ENCODE measurements at places on chromosomes 7 and 10.

GRCh38 chr7:83819911-83820310 lies 171.0 kb upstream of the SEMA3E start:
- no peak for DNase-seq

DNA sequence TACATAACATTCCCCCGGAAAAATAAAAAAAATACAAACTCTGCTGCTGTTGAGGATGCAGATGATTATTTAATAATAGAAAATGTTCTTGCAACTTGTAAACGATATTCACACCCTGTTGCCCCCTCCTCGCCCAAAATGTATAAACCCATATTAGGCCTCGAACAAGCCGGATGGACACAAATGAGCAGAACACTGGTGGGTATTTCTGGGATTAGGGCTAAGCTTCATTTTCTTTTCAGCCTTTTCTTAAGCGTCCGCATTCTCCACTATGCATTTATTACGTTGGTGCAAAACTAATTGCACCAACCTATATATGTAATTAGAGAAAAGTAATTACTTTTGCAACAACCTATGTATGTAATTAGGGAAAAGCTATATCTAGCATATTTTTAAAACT lies 349 bp upstream of the GNG11 start:
- DNase-seq: no peak

GRCh38 chr7:80967917-80968297 lies 49.1 kb upstream of the SEMA3C start:
- DNase-seq: no peak

DNA sequence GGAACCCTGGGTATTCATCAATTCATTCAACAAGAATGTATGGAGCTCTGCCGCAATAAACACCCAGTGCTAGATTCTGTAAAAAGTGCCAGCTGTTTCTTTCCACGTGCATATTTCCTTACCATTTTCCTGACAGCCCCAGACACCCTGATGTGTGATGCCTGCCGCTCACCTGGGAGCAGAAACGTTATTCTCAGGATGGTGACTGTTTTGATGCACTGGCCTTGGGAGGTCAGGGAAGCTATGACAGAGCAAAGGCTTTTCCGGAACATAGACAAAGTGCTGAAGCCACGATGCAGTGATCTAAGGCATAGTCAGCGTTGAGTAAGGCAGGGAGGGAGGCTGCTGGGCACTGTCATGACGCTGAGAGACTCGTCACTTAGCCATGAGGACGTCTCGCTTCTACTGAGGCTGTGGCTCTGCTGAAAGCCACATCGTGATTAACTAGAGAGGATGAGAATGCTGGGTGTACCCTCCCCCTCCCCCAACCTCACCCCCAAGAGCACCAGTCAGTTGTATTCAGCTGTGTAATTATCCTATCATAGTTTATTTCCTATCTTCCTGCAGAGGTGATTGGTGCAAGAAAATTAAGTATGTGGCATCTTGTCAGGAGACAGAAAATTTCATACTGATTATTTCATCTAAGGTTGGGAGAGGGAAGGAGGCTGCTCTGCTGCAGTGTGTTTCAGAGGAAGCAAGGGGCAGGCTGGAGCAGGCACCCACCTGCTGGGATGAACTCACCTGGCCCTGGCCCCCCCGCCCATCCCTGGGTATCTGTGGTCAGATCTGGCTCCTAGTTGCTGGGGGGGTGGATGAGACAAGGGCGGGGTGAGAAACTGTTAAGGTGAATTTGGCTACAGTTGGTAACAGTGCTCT lies 48.8 kb upstream of the SMNDC1 start:
- DNase-seq: peak; percentile 37

- DNase-seq: no peak
Observed at GRCh38 chr7:1174002-1174401, 14.0 kb upstream of the ZFAND2A start.

DNA sequence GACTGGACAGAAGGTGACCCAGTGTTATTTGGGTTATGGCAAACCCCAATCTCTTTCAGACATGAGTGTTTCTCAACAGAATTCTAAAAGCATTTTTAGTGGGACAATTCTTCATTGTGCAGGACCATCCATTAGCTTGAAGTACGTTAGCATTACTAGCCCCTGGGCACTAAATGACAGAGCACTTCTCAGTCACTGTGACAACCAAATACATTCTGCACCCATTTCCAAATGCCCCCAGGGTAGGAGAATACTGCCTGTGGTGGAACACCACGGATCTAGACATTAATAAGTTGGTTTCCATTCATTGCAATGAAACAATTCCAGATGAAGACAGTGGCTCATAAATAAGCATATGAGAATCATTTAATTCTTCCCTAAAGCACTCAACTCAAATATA lies 102.4 kb upstream of the FRMD4A start:
- DNase-seq: no peak

GRCh38 chr10:96747734-96748550 lies 27.6 kb upstream of the PIK3AP1 start:
- DNase-seq: no peak

DNA sequence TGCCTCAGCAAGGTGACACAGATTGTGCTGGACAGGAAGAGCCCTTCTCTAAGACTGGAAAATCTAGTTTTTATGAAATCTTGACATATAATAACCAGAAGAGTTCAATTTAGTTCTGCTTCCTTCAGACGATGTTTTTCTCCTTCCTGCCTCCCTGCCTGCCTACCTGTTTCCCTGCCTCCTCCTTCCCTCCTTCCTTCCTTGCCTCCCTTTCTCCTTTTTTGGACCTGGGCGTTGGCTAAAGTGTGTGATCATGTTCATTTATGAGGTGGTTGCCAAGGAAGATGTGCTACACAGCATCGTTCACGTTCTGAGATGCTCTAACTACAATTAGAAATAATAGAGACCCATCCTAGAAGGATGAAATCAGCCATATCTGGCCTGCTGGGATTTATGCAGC lies 224.6 kb downstream of the PHTF2 start:
- DNase-seq: no peak

- peak; percentile 67 for DNase-seq
Observed at GRCh38 chr10:61904733-61905725, 3.5 kb downstream of the ARID5B start.

GRCh38 chr10:29141761-29142160 lies 147.1 kb upstream of the LYZL1 start:
- DNase-seq: no peak

DNA sequence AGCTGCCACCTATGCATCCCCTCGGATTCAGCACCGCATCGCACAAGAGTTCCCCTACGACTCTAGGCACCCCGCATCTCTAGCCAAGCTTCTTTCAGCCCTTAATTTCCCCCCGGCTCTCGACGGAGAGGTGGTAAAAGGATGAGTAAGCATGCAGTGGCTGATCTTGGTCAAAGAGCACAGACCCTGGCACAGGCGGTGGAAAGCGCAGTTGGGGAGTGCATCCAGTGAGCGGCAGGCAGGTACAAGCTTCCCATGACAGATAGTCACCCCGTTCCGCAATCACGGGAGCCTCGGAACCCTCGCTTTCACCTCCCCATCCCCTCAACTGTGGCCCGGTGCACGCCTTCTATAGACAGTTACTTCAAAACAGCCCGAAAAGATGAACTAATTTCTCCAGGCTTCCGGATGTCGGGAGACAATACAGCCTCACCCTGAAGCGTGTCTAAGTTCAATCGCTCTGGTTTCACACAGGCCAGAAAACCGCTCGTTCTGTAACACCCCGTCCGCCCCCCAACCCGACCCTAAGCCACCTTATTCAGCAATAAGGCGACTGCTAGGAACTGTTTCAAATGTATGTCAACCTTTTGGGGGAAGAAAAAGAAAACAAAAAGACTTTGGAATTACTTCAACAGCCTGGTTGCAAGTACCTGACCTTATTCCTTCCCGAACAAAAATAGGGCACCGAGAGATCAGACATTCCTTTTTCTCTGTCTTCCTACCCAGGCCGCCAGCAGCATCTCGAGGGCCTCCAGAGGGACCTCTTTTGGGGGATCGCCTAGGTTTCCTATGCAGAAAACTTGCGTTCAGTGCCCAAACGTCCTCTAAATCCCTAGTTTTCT lies 1.4 kb downstream of the RHEB start:
- DNase-seq: peak; percentile 56

- DNase-seq: no peak
Observed at GRCh38 chr7:150736864-150737263, 354 bp upstream of the GIMAP5 start.

DNA sequence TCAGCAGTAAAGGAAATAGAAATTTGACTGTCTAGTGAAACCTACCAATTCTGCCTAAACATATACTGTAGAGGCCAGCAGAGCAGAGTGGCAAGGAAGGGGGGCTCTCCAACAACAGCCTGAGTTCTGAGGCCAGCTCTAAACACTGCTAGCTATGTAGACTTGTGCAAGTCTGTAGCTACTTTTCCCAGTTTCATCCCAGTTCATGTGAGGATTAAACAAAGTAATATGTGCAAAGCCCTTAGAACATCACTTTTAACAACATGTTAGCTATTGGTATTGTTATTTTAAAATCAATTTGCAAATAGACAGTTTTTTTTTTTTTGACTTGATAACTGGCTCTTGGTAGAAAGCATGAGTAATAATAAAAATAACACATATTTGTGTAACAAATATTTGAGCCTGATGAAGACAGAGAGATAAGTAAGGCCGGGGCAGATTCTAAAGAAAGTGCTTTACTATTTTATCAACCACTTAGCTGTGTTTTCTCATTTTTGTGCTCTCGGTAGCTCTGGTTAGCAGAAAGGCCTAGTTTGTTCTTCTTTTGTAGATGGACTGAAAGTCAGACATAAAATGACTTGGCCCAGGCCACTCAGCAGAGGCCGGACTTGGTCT lies 9.3 kb downstream of the CHST12 start:
- no peak for DNase-seq

- DNase-seq: no peak
Observed at GRCh38 chr7:24038993-24039392, 245.0 kb upstream of the NPY start.

GRCh38 chr7:19919261-19920095 lies 146.1 kb upstream of the TMEM196 start:
- DNase-seq: no peak

All from activated CD4-positive, alpha-beta T cell treated with anti-CD3 and anti-CD28 coated beads, Interleukin-2, amount 50 U/mL, for 4 hours (primary cell).